Amygdala (tissue), 56 donors: ENCODE measurements at places on chromosomes 6 and 20.

GRCh38 chr20:49352751-49353150 lies 74.9 kb upstream of the ZNFX1 start:
- no peak for DNase-seq

DNA sequence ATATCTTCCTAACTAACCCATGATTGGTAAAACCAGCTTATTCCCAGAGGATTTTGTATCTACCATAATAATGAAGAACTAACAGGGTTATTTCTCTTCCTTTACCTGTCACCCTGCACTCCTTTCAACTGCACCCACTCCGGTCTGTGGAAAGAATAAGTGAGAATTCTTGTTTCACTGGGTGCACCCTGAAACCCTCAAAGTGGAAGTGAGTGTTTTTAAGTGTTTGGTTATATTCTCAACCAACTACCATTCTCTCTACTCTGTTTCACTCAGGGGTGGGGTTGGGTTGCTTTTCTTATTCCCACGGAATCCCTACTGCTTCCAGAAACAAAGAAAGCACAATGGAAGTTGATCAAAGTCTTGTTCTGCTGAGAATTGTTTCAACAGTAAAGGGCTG lies 42.6 kb upstream of the KHDRBS2 start:
- DNase-seq, result no peak

DNA sequence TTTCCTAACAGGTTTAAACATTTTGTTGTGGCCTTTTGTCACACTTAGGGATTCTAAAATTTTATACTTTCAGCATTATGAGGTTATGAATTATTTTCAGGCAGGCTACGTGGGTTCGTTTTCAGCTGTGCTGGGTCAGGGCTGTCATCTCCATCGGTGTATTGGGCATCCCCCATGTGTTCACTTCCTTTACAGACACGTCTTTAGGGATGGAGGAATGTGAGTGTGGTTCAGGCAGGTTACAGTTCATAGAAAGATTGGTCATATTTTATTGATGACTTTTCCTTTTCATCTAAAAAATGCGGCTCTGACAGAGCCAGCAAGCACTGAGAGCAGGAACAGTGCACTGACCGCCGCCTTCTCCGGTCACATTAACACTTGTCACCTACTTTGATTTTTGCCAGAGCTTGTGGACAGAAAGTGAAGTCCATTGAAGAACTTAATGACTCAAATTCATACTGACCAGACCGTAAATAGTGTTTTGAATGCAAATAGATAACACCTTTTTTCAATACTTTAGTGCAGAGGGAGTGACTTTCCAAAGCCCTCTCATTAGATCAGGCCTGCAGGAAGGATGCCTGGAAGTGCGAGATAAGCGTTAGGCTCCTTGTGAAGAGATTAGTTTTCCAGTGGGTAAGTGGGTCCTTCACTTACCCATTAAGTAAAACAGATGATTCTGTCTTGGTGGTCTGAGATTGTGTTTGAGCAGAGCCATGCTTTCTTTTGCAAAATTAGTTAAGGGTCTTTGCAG lies 113.1 kb downstream of the TIAM2 start:
- DNase-seq, result no peak

- no peak for DNase-seq
These were observed 90.7 kb upstream of the ARID1B start for GRCh38 chr6:156686301-156686994.

DNA sequence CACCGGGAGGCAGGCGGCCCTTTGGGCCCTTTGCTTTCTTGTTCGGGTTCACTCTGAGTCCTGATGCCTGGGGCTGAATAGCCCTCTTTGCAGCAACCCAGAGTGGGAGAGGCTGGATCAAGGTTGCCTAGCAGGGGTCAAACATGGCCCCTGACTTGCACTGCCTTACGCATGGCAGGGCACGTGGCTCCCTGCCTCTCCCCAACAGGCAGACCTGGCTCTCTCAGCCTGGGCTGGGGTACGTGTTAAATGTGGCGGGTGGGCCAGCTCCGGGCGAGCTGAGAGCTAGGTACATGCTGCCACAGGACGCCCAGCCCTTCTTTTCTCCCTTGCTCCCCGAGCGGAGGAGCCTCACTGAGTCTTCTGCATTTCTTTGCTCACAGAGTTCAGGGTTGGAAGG lies 7.3 kb downstream of the C6orf132 start:
- DNase-seq, result no peak

- DNase-seq, result no peak
These were observed 41.1 kb upstream of the BTBD3 start for GRCh38 chr20:11876555-11876954.

DNA sequence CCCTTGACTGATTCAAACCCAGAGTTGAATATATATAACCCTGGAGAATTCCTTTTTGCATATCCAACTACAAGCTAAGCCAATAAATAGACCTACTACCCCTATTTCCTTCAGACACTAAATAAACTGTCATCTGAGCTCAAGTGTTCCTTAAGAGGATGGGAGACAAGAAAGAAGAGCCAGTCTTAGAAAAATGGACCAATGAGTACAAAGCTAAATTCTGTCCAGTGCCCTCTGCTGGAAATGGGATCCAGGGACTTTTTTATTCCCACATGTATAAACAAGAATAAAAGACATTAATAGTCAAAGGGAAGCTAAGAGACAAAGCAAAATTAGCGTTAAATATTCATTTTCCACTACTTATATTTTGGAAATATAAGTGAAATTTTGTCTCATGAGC lies 4.8 kb downstream of the PPP1R10 start:
- no peak for DNase-seq

- DNase-seq, result no peak
These were observed 532.0 kb downstream of the BCKDHB start for GRCh38 chr6:80638213-80639055.

- DNase-seq, result no peak
These were observed 511.9 kb upstream of the CITED2 start for GRCh38 chr6:139886396-139886795.

DNA sequence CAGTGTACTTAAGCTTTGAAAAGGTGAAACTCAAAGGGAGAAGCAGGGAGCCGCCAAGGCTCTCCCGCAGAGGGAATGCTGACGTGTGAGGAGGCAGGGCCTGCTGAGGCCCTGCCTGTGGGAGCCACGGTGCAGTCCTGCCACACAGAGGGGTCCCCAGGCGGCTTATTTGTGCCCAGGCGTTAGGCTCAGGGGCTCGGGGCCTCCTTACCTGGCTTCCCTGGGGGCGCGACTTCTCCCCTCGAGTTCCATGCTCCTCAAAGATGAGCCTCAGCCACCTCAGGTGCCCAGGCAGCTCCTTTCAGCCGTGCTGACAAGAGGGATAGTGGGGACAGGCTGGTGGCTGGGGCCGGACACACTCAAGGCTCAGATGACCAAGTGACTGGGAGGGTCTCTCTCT lies 2.2 kb upstream of the KIF25 start:
- DNase-seq, result no peak

GRCh38 chr20:21028921-21029320 lies 77.2 kb downstream of the LINC00237 start:
- no peak for DNase-seq

- no peak for DNase-seq
These were observed 1.2 kb downstream of the TBX18 start for GRCh38 chr6:84763003-84763885.

- DNase-seq, result no peak
These were observed 373.8 kb upstream of the JAG1 start for GRCh38 chr20:11047559-11047958.

GRCh38 chr6:127366282-127367022 lies 23.0 kb upstream of the ECHDC1 start:
- DNase-seq, result no peak

GRCh38 chr6:61841958-61842357 lies 444.1 kb downstream of the KHDRBS2 start:
- no peak for DNase-seq

DNA sequence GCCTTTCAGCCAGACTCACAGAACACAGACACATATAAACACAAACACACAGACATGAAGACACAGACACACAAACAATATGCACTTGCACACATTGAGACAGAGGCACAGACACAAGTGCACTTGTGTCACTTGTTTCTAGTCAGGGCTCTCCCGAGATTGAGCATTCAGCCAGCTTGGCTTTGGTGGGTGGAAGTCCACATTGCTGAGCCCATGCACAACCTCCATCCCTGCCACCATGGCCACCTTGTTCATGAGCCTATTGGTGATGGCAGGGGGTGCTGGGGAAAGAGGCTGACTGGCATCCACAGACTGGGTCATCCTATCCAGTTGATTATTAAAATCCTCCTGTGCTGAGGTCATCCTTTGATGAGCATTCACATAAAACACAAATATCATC lies 11.5 kb upstream of the CST7 start:
- DNase-seq, result no peak

DNA sequence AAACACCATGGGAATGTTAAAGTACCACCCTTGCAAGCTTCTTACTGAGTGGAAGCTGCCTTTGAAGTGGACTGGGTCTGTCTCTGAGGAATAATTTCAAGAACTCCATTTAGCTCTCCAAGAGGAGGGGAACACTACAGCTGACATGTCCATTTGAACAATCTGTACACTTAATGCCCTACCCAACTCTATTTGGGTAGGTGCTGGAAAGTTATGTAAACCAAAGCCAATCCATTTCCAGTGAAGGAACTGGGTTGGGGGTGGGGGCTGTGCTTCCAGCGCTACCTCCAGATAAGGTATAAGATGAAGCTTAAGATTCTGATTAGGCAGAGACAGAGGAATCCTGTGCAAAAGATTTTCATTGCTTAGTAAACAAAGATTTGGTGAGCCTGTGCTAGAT lies 122.0 kb downstream of the TCP11 start:
- no peak for DNase-seq

DNA sequence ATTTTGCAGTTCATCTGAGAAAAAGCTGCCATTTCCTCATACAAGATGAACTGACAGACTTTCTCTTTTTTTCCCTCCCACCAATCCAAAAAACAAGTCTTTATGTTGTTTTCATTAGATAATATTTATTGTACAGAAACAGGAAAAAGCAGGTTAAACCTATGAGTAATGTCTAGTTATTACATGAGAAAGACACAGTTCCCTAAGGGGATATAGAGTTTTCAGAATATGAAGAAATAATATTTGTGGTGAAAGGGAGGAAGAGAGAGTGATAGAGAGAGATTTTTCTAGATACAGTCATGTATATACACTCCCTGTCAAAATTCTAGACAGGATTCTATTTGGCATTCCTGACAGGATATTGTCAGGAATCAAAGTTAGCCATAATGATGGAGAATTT lies 392.4 kb downstream of the BMP2 start:
- DNase-seq, result no peak

DNA sequence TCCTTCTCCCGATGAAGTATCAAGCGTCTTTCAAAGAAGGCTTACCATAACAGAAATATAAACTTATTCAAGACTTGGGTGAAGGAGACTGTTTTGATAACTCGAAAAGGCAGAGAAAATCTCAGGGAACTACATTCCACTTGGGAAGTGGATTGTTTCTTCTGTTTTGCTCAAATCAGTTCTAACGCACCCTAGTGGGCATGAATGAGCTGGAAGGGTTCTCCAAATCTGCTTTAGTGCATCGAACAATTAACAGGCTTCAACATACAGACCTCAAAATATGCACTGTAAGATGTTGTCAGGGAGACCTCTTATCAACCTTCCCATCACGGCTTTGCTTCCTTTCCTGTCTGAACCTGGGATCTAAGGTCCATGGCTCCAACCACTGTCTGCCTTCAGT lies 392.5 kb downstream of the CD83 start:
- no peak for DNase-seq

- DNase-seq, result no peak
These were observed 4.3 kb downstream of the CCDC167 start for GRCh38 chr6:37495244-37495934.

GRCh38 chr20:11468880-11469279 lies 448.8 kb upstream of the BTBD3 start:
- DNase-seq, result no peak

- no peak for DNase-seq
These were observed 10.5 kb downstream of the ANKRD66 start for GRCh38 chr6:46757214-46757596.

- DNase-seq, result no peak
These were observed 18.1 kb downstream of the SLC17A9 start for GRCh38 chr20:62970307-62971210.

- no peak for DNase-seq
These were observed 889 bp upstream of the FLOT1 start for GRCh38 chr6:30743099-30744053.

GRCh38 chr6:3997177-3997770 lies 81.7 kb downstream of the FAM217A start:
- DNase-seq, result no peak

DNA sequence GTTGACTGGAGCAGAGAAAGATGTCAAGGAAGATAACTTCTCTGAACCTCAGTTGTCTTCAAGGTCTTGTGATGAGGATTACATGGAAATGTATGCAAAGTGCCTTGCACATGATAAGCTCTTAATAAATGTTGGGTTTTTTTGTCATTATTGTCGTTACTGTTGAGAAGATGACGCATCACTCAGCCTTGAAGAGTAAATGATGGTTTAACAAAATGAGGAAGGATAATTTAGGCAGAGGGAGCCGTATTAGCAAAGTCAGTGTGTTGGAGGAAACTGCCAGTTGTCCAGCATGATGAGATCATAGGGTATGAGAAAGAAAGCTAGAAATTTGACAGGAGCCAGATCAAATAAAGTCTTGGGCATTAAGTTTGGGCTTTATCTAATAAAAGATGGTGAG lies 8.8 kb upstream of the SUPT3H start:
- DNase-seq, result no peak

DNA sequence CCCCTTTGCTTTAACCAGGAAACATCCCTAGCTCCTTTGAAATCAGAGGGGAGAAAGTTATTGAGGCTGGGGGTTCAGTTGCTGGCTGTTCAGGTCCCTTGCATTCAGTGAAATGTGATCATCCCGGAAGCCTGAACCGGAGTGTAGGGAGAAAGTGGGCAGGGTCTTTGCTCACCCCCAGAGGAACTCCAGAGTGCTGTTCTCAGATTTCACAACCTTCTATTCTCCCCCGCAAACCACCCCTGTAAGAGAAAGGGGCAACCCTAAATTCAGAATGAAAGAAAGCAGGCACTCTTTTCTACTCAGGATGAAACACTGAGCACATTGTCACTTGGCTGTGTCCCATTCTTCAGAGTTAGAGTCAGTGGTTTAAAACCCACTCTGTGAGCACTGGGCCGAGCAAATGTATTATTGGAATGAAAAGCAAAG lies 139.8 kb downstream of the KHDC1L start:
- DNase-seq, result no peak

DNA sequence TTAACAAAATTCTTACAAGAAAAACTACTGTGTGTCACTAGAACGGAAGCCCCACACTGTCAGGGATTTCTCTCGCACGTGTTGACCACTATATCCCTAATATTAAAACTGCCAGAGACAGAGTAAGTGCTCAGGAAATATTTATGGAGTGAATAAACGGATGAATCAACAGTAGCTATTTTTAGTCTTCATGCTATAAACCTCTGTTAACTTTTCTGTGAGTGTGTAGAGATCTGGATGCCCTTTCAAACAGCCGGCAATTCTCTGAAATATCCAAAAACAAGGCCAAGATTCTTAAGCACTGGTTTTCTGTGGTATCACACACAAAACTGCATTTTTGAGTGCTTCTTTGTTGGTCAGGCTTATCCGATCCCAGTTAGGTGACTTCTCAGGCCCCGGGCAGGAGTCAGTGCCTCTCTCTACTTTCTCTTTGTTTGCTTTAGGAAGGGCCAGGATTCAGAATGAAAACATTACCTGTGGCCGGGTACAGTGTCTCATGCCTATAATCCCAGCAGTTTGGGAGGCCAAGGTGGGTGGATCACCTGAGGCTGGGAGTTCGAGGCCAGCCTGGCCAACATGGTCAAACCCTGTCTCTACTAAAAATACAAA lies 15.7 kb downstream of the ATP9A start:
- no peak for DNase-seq

GRCh38 chr6:42744351-42744893 lies 1.5 kb downstream of the TBCC start:
- DNase-seq, result no peak
